Activated CD8-positive, alpha-beta memory T cell treated with anti-CD3 and anti-CD28 coated beads for 24 hours (primary cell): ENCODE measurements at places on chromosomes 11 and 22.

- no peak for DNase-seq
These were observed 131.6 kb upstream of the NECTIN1 start for GRCh38 chr11:119860561-119861094.

GRCh38 chr22:47030881-47031627 lies 268.6 kb downstream of the TBC1D22A start:
- DNase-seq, result no peak

GRCh38 chr22:39508393-39508792 lies 6.3 kb downstream of the MIEF1 start:
- no peak for DNase-seq

GRCh38 chr11:1303126-1303821 lies 6.2 kb downstream of the TOLLIP start:
- peak; percentile 44 for DNase-seq

DNA sequence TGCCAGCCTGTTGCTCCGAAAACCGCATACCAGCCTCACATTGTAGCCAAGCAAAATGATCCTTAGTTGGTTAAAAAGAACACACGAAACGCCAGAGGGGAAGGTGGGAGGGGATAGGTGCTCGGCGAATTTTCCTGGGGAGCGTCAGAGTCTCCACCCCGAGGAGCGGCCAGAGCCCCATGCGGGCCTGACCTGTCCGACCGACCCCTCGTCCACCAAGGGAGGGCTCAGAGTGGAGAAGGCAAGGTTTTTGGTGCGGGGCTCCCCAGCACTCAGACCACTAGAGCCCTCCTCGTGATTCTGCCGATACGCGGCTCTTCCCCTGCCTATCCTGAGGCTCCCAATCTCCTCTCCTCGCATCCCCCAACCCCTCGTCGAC lies 39.6 kb downstream of the DIXDC1 start:
- no peak for DNase-seq

DNA sequence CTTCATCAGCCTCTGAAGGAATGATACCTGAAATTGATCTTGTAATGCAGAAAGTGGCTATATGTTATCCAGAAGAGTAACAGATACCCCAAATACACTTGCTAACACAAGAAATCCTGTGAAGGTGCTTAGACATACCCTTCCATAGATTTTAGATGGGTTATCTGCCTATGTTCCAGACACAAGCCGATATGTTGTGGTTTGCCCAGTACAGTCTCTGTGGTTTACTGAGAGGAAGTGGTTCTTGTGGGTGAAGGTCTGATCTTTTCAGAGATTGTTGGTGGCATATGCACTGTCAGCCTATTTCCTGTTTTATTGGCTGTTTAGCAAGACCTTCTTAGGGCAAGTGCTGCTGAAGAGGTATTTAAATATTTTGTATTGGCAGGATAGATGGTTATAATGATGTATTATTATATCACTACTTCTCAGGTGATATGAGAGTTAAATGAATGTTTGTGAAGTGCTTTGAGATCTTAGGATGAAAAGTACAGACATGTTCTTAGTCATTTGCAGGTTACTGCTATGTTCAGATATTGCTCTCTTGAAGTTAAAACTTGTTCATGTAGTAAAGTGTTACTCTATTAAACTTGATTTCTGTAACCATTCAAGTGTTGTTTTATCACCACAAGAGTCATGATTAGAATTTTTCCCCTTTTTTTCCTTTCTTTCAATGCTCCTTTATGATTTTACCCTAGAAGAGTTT lies 8.2 kb downstream of the ARHGEF12 start:
- DNase-seq, result no peak

DNA sequence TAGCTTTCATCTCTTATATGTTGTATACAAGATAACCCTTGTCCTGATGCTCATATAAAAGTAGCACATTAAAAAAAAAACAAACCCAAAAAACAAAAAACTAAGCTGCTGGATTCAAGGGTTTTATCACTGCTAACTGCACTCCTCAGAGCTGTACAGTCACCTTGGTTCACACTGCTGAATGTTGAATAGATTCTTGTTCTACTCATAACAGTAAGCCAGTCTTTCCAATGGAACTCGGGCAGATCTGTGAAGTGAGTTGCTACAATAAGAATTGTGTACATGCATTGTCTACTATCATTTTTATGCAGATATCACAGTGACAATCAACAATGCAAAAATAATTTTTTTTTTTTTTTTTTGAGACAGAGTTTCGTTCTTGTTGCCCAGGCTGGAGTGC lies 4.7 kb downstream of the HARBI1 start:
- DNase-seq, result no peak

DNA sequence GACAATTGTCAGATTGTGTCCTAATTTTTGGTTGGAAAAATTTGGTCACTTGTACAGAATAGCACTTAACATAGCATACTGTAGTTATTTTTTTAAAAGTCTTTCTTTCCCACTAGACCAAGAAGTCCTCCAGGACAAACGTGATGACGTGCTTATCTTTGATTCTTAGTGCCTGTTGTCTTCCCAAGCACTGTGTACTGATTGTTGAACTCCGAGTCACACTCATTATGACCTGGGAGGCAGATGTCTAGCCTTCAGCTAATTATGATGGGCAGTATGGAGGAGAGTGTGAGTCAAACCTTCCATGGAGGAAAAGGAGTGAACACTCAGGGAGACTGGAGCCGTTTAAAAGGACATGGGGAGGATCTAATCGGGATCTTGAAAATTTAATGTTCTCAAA lies 119.8 kb downstream of the SPON1 start:
- no peak for DNase-seq

- no peak for DNase-seq
These were observed 369.4 kb downstream of the TBC1D22A start for GRCh38 chr22:47131632-47132427.

DNA sequence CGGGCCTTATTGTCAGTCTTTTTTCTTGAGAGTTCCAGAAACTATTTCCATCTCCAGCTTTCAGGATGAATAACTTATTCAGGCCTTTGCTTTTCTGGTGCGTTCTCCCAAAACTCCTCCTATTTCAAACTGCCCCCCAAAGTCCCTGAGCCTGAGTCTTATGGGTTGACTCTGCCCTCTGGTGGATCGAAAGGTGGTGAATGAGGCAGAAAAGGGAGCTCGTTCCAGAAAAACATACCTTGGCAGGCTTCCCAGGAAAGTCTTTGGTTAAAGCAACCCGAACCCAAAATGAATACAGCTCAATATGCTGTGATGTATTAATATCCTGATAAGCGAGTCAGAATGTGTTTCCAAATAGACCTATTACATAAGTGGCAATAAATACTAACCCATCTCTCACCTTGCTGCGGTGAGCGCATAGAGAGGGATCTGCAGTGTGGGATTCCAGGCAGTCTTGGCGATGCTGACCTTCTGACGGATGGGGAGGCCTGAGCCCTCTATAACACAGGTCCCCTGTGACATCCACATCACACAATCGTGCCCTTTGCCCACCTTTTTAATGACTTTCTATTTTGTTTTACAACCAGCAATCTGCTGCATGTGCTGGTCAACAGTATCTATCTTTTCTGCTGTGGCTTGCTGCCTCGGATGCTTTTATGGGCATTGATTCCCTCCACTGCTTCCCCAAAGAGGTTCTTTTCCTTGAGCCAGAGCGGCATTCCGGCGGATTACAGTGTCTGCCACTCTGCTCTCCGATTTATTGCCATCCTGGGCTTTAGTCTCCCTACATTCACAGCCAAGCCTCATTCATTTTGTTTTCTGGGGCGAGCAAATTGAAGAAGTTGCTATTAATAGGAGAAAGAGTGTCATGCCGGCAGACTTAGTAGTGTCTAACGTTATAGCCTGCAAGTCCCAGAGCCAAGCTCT lies 756.8 kb downstream of the NTM start:
- DNase-seq, result no peak

DNA sequence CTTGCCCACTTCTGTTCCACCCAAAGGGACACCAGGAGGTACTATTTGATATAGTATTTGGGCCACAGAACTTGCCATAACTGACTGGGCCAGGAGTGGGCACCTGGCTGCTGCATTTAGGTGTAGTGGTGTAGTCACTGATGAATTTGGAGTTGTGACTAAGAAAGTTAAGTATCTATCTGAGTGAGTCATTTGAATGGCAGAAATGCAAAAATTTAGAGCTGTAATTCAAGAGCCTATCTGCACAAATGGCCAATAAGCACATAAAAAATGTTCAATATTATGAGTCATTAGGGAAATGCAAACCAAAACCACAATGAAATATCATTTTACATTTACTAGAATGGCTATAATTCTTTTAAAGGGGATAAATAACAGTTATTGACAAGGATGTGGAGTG lies 14.7 kb downstream of the GLYATL2 start:
- DNase-seq, result no peak

DNA sequence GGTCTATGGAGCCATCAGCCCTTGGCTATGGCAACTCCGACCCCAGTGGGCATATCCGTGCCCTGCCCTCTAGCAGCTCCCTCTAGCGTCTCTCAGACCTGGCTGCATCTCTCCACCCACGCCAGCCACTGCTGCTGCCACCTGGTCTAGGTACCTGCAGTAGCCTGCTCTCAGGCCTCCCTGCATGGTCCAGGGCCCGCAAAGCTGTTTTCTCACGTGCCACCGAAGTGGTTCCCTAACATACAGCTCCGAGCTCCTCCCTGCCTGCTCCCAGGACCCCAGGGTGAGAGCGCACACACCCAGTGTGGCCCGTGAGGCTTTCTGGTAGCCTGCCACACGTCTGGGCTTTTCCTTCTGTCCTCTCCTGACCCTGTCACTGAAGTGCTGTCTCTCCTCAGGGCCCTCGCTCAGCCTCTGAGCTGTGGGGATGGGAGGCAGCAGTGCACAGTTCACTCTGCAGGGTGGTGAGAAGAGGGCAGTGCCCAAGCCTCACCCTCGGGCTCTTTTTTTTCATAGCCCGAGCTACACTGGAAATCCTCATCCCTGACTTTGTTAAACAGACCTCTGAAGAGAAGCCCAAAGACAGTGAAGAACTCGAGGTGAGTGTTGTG lies 14.3 kb downstream of the DGCR8 start:
- no peak for DNase-seq

DNA sequence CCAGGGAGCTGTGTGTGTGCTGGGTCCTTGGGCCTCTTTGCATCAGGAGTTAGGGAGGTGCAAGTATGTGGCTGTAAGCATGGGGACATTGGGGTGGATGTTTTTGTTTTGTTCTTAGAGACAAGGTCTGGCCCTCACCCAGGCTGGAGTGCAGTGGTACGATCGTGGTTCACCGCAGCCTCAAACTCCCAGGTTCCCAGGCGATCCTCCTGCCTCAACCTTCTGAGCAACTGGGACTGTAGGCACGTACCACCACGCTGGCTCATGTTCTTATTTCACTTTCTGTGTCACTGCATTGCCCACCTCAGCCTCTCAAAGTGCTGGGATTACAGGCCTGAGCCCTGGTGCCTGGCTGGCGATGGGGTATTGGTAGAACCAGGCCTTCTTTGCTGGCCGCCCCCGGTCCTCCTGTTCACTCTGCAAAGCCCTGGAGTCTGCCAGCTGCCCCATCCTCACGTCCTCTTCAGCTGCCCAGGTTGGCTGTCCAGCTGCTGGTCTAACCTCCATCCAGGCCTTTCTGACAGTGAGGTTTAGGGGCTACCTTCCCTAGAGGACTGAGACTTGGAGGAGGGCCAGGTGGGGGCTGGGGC lies 851 bp upstream of the GRAMD4 start:
- no peak for DNase-seq

GRCh38 chr22:20241579-20242392 lies 26.3 kb downstream of the RTN4R start:
- DNase-seq, result no peak

- peak; percentile 64 for DNase-seq
These were observed 8.9 kb downstream of the SCGB1A1 start for GRCh38 chr11:62427630-62428233.

DNA sequence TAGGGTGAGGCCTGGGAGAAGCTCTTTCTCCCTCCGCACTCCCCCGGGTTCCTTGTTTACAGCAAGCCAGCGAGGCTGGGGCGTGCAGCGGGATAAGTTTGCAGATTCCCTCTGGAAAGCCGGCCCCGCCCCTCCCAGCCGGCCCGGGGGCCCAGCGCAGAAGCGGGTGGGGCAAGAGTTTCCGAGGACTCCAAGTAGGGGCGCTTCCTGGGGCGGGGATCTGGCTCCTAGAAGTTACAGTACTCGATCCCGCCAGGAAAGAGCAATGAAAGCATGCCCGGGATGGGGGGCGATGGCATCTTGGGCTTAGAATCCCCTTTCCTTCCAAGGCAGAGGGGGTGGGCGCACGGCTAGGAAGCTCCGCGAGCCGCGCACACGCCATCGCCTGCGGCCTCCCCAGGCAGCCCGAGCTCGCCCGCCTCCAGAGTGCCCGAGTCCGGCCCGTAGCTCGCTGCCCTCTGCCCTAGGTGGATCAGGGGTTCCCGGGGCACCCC lies 385 bp downstream of the TST start:
- DNase-seq, result no peak

GRCh38 chr11:32427935-32428664 lies 7.2 kb downstream of the WT1 start:
- no peak for DNase-seq

DNA sequence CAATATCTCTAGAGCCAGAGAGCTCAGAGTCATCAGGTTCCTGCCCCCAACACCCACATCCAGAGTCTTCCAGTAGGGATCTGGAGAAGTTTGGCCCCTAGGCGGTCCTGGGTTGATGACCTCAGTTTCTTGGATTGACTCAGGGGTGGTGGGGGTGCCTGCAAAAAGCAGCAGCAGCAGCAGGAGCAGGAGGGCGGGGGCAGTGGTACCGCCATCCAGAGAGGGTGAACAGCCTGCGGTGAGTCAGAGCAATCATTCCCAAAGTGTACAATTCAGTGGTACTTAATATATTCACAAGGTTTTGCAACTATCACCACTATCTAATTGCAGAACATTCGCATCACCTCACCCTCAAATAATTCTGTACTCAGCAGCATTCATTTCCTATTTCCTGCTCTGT lies 9.9 kb upstream of the SEC14L3 start:
- no peak for DNase-seq

GRCh38 chr11:47137476-47137875 lies 39.2 kb downstream of the ARFGAP2 start:
- no peak for DNase-seq

DNA sequence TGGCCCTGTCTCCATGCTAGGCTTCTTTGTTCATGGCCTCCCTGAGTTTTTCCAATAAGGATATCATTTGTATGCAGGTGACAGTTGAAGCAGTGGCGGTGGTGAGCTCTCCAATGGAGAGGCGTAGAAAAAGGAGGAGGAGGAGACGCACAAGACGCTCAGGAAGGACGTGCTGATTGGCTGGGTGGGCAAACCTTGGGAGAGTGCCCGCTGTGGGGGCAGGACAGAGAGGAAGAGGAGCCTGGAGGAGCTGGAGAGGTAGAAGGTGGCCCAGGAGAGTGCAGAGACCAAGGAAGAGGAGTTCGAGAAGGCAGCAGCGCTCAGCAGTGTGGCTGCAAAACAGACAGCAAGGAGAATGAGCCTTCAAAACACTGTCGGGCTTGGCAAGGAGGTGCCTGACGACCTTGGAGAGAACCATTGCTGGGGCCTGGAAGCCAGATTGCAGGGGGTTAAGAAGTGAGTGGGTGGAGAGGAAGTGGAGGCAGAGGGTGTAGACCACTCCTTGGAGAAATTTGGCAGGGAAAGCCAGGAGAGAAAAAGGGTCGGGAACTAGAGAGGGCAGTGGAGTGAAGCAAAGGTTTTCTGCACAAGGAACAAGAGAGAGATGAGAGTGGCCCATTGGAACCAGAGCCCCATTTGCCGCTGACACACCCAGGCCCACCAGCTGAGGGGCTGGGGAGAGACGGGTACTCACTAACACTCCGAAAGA lies 7.5 kb downstream of the CLCF1 start:
- no peak for DNase-seq
